ENCODE measurements at places on chromosomes 7 and 10. TPM values are rescaled to one million over a fixed set of nuclear protein-coding genes. Genes with fewer than 3 reads are reported as not detected.

Gene FANK1
- 4.8 TPM for total RNA-seq

Gene TACC2
- total RNA-seq: 39.6 TPM

Gene LIPK
- total RNA-seq: not detected

DNA sequence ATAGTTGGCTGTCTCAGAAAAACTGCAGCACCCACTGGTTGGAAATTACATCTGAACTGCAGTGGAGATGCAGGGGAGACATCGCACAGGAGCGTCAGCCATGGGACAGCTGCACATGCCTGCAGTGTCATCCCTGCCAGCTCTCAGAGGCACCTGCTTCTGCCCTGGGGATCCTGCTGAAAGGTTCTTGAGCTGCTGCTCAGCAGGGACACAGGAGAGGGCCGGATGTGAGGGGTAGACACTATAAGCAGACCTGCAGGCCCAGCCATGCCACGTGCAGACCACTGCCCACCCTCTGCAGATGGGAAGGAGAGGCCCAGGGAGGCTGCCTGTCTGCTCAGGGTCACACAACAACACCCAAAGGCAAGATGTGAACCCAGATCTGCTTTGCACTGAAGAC is 601.4 kb downstream of the DNAJB6 start:
- DNase-seq: no peak

DNA sequence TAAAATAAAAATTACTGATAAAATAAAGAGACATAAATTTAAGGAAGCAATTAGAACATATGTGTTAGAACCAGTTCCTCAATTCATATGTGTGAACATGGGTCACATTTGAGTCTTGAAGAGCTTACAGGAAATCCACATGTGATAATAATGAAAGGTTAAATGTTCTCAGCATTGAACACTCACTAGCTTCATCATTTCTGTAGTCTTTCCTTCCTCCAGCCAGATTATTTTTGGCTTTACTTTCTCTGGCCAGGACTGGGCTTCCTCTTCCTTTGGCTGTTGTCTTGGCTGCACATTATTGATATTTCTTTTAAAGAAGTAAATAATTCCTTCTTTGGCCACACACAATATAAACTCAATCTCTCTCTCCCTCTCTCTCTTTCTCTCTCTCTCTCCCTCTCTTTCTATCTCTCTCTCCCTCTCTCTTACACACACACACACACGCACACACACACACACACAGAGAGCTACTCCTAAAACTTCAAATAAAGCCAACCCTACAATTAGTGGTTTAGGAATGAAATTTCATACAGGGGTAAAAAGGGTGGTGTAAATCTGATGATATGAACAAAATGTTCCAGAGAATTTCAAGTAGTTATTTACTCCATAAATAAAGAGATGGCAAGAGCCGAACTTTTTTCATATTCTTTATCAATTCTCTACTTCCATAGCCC is 171.2 kb downstream of the REEP3 start:
- no peak for DNase-seq

GRCh38 chr7:24978843-24979469 is 1.0 kb downstream of the OSBPL3 start:
- DNase-seq: no peak

- no peak for DNase-seq
Measured at GRCh38 chr10:13776861-13777311, 190.1 kb downstream of the PRPF18 start.

Data from glomerular endothelial cell (primary cell).